PC-9 (cell line): ENCODE measurements at places on chromosomes 6 and 20. TPM values are rescaled to one million over a fixed set of nuclear protein-coding genes. Genes with fewer than 3 reads are reported as not detected.

TTPAL gene
- 28.5 and 31.3 TPM in 2 replicates for total RNA-seq

LRRN4 gene
- 0.23 and 0.72 TPM in 2 replicates for total RNA-seq

ABRACL gene
- 33.7 and 35.4 TPM in 2 replicates for total RNA-seq

HLA-DRA gene
- not detected in 2 replicates for total RNA-seq

ABHD16B gene
- not detected in 2 replicates for total RNA-seq

FERMT1 gene
- 18.2 and 20.6 TPM in 2 replicates for total RNA-seq

SLC22A2 gene
- not detected in 2 replicates for total RNA-seq

EEF1A2 gene
- total RNA-seq: 75.2 and 90.2 TPM in 2 replicates

VNN1 gene
- 0.65 and 1.6 TPM in 2 replicates for total RNA-seq

INSM1 gene
- not detected in 2 replicates for total RNA-seq

TMEM200A gene
- not detected in 2 replicates for total RNA-seq
